NCI-H1694 (cell line): ENCODE measurements at places on chromosomes 7 and 10.

DNA sequence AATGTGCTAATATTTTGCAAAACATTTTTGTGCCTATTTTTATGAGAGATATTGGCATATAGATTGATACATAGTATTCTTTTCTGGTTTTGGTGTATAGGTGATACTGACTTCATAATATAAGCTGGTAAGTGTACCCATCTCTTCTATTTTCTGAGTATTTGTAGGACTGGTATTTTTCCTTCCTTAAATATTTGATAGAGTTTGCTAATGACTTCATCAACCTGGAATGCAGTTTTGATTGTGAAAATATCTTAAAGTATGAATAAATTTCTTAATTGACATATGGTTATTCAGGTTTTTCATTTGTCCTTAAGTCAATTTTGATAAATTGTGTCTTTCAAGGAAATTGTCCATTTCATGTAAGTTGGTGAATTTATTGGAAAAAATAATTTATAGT, 6.1 kb upstream of the SCRN1 start:
- DNase-seq: no peak

GRCh38 chr7:4774658-4775249, 669 bp upstream of the AP5Z1 start:
- no peak for DNase-seq

DNA sequence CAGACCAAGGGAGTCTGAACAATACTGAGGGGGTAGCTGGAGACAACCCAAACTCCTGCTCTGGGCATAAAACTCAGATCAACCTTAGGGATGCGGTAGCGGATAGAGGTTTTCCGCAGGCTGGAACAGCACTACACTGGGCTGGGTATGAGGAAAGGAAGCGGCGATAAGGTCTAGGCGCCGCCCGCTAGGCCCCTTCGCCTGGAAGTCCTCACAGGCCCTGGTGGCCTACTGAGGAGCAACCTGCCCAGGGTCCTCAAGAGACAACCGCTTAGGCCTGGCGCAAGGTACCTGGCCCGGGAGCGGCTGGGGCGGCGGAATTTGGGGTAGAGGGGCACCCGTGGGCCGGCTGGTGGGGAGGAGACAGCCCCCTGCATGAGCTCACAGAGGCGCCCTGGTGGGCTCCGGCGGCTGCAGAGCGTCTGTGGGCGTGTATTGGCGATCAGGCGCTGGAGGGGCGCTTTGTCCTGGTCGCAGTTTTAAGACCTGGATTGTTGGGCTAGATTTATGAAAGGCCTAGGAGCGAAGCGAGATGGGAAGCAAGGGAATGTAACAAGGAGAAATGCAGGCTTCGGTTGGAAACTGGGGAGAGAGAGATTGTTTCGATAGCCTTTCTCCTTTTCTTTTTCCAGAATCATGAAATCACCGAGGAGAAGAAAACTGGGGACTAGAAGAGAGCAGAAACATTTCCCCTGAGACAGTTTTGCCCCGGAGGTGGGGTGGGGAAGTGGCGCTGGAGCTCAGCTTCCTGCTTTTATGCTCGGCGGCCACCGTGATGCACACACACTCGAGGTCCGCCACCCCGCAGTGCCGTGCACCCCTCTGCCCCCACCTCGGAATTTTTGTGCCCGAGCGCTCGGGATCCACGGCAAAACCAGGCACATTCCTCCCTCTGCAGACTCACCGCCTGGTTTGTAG, 2.4 kb upstream of the NKX2-3 start:
- DNase-seq: no peak

DNA sequence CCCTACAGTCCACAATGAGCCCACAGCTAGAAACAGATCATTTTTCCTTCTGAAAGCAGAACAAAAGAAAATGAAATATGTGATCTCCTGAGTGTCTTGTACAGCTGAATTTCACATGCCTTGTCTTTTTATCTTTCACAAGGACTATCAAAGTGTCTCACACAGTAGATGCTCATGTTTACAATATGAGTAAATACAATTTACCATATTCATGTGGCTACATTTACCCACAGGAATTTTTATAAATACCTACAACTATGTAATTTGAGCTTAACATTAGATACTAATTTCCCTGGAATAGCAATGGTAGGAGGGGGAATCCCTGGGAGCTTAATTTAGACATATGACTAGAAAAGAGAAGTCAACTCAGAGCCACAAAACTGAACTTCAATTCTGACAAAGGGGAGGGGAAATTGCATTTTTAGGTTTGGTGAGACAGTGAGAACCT, 186.2 kb downstream of the MACC1 start:
- no peak for DNase-seq

GRCh38 chr10:100349087-100349486, 2.1 kb downstream of the SCD start:
- DNase-seq: no peak
